M059J (cell line): ENCODE measurements at places on chromosomes 16 and 17. TPM values are rescaled to one million over a fixed set of nuclear protein-coding genes. Genes with fewer than 3 reads are reported as not detected.

Gene TMEM220
- total RNA-seq, result 0.32 TPM in 1 of 2 replicates, not detected in the other

Gene RHBDL1
- total RNA-seq, result 0.15 TPM in 1 of 2 replicates, not detected in the other

Gene KCNH4
- total RNA-seq, result not detected in 2 replicates

Gene CACNG1
- total RNA-seq, result not detected in 2 replicates

Gene ACSM2A
- total RNA-seq, result not detected in 2 replicates
